GM23248 (cell line): ENCODE measurements at places on chromosomes 1 and 21. TPM values are rescaled to one million over a fixed set of nuclear protein-coding genes. Genes with fewer than 3 reads are reported as not detected.

The TMEM183A gene
- 92.7 and 111 TPM in 2 replicates for total RNA-seq

The INAVA gene
- not detected in 2 replicates for total RNA-seq

The KCNT2 gene
- total RNA-seq, result 0.32 and 0.76 TPM in 2 replicates

The AKT3 gene
- 27.7 and 31.2 TPM in 2 replicates for total RNA-seq

The BTBD8 gene
- 2.2 and 2.7 TPM in 2 replicates for total RNA-seq

The SPRR1B gene
- not detected in 2 replicates for total RNA-seq

The PTPN7 gene
- total RNA-seq, result not detected in 2 replicates

The GBP4 gene
- not detected in 2 replicates for total RNA-seq

The DYRK3 gene
- 28.8 and 31.5 TPM in 2 replicates for total RNA-seq

The CYP4Z1 gene
- total RNA-seq, result not detected in 2 replicates

GRCh38 chr1:29855561-29856160, 619.3 kb downstream of the PTPRU start:
- DNase-seq, result no peak
- H3K36me3 ChIP-seq, result no peaks in the 10 kb centered on the region
- H3K27me3 ChIP-seq, result peaks cover 10% of the 10 kb centered on the region
- no peaks in the 10 kb centered on the region for H3K4me1 ChIP-seq
- no peak overlapping the region for H3K27ac ChIP-seq

GRCh38 chr1:211654838-211655787, 20.3 kb downstream of the NEK2 start:
- peak; percentile 93 for DNase-seq
- no peaks in the 10 kb centered on the region for H3K36me3 ChIP-seq
- H3K27ac ChIP-seq, result no peak overlapping the region
- H3K4me1 ChIP-seq, result peaks cover 15% of the 10 kb centered on the region

DNA sequence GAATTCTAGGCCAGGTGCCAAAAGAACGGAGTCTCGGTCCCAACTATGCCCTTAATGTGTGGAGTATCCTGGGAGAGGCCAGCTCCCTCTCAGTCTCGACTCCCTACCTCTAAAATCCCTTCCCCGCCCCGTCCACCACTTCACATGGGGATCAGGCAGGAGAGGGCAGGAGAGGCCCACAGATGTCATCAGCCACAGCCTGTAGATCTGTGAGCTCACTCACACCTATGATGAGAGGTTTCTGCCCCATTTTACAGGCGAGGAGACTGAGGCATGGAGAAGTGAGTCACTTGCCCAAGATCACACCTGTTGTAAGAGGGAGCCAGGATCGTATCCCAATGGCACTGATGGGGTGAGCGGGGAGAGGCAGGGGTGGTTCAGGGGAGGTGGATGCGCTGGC, 20.4 kb upstream of the EPHA8 start:
- H3K27ac ChIP-seq, result no peak overlapping the region
- no peaks in the 10 kb centered on the region for H3K36me3 ChIP-seq
- no peak overlapping the region for H3K4me3 ChIP-seq
- no peak for DNase-seq
- H3K4me1 ChIP-seq, result no peaks in the 10 kb centered on the region

GRCh38 chr21:14602382-14602958, 56.4 kb upstream of the SAMSN1 start:
- no peak overlapping the region for H3K4me3 ChIP-seq
- H3K36me3 ChIP-seq, result no peaks in the 10 kb centered on the region
- DNase-seq, result no peak
- H3K27me3 ChIP-seq, result no peaks in the 10 kb centered on the region

DNA sequence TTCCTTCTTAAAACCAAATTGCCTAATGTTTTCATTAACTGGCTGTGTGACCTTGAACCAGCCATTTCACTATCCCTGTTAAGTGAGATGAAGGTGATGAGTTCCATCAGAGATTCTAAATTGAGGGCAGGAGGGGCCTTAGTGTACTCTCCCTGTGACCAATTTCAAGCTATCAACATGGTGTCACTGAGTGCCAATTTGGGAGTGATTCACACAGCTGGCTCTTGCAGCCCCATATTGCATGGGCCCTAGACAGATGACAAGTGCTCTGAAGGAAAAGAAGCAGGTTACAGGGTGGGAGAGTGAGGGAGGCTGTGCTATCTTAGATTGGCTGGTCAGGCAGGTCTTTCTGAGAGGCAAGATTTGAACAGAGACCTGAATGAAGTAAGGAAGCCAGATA, 13.0 kb upstream of the TACSTD2 start:
- peaks cover 40% of the 10 kb centered on the region for H3K4me1 ChIP-seq
- no peak overlapping the region for H3K27ac ChIP-seq
- no peak for DNase-seq
- no peaks in the 10 kb centered on the region for H3K36me3 ChIP-seq
- H3K27me3 ChIP-seq, result no peaks in the 10 kb centered on the region
- H3K4me3 ChIP-seq, result no peak overlapping the region

DNA sequence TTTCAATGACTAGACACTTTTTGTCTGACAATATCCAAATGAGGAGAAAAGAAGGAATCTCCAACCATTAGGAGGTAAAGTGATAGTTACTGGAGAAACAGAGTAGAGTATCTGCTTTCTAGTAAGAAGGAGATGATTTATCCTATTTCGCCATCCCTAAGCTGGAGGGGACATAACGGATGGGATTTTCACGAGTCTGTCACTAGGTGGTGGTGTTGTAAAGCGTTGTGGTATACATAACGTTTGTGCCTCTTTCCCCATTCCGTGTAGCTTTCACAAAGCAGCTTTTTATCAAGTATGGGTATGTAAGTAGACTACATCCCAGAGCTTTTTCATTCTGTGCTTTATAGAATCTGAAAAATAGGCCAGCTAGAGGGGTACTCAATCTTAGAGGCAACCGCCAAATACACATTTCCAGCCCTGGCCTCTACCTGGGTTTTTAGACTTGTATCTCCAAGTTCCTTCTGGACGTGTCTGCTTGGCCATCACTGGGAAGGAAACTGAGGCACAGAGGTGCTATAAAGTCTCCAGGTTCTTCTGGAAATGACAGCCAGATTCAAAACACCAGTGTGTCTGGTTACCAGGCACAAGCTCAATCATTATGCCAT, 33.3 kb upstream of the FAM3B start:
- peaks cover 9% of the 10 kb centered on the region; the same call in 1 of the 2 replicates for H3K4me1 ChIP-seq
- H3K36me3 ChIP-seq, result no peaks in the 10 kb centered on the region
- H3K27me3 ChIP-seq, result 0 out of 2 replicates have a peak, but pooled peaks cover 4% of the 10 kb centered on the region
- no peak overlapping the region for H3K27ac ChIP-seq

- H3K27ac ChIP-seq, result no peak overlapping the region
- no peaks in the 10 kb centered on the region for H3K36me3 ChIP-seq
- DNase-seq, result no peak
- peaks cover 51% of the 10 kb centered on the region for H3K27me3 ChIP-seq
Measured at GRCh38 chr1:209208648-209209047, 374.9 kb upstream of the CAMK1G start.

GRCh38 chr1:117097443-117097842, 24.1 kb downstream of the TRIM45 start:
- H3K4me1 ChIP-seq, result peaks cover 40% of the 10 kb centered on the region
- no peak overlapping the region for H3K4me3 ChIP-seq
- no peaks in the 10 kb centered on the region for H3K36me3 ChIP-seq
- DNase-seq, result peak; percentile 24
- no peak overlapping the region for H3K27ac ChIP-seq

GRCh38 chr1:104136621-104137020, 386.9 kb downstream of the AMY1C start:
- H3K4me1 ChIP-seq, result no peaks in the 10 kb centered on the region
- H3K4me3 ChIP-seq, result no peak overlapping the region
- H3K36me3 ChIP-seq, result no peaks in the 10 kb centered on the region
- DNase-seq, result no peak
- H3K27me3 ChIP-seq, result no peaks in the 10 kb centered on the region

- no peaks in the 10 kb centered on the region for H3K36me3 ChIP-seq
- no peak overlapping the region for H3K27ac ChIP-seq
- no peaks in the 10 kb centered on the region for H3K4me1 ChIP-seq
- no peaks in the 10 kb centered on the region for H3K27me3 ChIP-seq
- H3K4me3 ChIP-seq, result no peak overlapping the region
- DNase-seq, result peak; percentile 38
Measured at GRCh38 chr1:26915204-26915842, 1.5 kb upstream of the NR0B2 start.
